ENCODE measurements at places on chromosomes 2 and 18.
A peak's percentile ranks its signal among the peaks of the same experiment; 100 is the strongest.

- DNase-seq, result peak; percentile 89
These were observed 100.5 kb upstream of the MEIS1 start for GRCh38 chr2:66334237-66335029.

DNA sequence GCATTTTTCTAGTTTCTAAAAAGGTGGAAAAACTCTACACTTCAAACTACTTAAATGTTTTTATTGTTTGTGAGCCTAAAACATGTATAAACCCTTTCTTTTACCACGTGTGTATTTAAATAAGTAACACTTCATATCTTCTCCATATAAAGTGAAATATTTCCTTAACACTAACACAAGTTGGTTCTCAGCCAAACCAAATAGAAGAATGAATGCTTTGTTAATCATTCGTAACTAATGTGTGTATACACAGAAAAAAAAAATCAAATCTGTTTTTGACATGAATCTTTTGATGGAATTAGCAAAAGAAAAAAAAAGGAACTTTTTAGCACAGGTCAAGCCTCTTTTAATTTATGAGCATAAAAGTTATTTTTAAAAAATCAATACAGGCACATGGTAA, 89.3 kb downstream of the EHBP1 start:
- DNase-seq, result no peak

GRCh38 chr2:162677476-162677875, 161.1 kb downstream of the KCNH7 start:
- no peak for DNase-seq

GRCh38 chr2:8115456-8115855, 566.4 kb upstream of the ID2 start:
- DNase-seq, result no peak

DNA sequence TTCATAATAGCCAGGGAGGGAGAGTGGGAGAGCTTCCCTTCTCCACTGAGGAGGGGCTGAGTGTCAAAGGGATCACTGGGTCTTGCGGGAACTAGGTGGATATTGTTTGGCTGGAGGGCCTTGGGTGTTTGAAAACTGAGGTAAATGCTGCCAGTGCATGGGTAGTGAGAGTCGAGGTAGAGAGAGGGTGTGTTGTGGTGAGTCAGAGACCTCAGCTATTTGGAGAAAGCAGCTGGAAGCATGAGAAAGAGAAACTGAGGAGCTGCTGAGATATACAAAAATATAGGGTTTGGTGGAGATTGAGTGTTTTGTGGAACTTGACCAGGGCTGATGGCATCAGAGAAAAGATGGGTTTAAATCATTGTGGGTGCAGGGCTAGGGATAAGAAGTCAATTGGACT, 127.0 kb upstream of the CCDC195 start:
- DNase-seq, result no peak

DNA sequence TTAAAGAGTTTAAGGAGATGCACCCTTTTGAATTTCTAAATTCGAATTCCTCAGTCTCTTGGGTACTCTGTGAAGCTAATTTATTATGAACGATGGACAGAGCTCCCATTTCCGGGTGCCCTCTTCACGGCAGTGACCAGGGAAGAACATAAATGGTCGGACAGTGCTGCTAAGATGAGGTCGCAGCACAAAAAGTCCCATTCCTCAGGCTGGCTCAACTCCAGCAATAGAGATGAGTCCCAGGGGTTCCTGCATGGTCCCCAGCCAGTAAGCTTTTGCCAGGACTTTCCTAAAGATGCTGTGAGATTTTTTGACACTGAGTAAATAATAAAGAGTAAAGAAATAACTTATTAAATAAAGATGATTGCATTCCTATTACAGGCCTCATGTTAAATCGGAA, 43.0 kb upstream of the STK39 start:
- DNase-seq, result no peak

DNA sequence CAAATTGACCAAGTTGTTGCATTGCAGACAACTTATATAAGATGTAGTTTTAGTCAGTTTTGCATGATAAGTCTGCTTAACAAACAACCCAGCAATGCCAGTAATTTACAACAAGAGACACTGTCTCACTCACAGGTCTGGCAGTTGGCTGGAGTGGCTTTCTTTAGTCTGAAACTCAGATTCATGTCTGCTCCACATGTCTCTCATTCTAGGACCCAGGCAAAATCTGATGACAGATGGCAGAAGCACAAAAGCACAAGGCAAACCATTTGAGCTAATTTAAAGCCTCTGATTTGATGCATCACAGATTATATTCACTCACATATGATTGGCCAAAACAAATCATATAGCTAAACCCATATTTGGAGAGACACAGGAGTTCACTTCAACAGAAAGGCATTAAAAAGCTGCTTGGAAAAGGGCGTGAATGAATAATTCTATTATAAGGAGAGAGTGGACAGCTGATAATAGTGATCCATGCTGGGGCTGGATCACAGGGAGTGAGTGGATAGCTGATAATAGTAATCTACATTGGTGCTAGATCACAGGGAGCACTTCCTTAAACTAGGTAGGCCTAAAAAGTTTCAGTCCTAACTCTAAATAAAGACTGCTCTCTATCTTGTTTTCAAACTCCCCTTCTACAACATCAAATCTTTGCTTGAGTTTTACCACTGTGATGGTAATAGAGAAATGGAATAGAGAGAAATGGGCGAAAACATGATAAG, 593.2 kb upstream of the ZNF804A start:
- DNase-seq, result no peak

DNA sequence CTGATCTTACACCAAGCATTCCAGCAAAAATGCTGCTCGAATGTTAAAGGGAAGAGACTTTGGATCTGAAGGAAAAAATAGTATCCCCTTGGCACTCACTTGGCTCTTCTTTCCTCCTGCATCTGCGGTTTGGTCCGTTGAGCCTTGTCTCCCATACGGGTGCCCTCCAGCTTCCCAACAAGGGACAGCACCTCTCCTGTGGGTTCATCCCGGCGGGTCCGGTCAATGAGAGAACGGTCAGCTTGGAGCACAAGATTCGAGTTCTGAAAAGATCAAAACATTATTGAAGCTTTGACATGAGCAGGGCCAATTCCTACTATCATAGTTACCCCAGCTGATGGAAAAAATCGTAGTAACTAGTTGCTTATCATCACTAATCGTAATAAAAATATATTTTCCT, 740 bp downstream of the SNRNP200 start:
- no peak for DNase-seq

DNA sequence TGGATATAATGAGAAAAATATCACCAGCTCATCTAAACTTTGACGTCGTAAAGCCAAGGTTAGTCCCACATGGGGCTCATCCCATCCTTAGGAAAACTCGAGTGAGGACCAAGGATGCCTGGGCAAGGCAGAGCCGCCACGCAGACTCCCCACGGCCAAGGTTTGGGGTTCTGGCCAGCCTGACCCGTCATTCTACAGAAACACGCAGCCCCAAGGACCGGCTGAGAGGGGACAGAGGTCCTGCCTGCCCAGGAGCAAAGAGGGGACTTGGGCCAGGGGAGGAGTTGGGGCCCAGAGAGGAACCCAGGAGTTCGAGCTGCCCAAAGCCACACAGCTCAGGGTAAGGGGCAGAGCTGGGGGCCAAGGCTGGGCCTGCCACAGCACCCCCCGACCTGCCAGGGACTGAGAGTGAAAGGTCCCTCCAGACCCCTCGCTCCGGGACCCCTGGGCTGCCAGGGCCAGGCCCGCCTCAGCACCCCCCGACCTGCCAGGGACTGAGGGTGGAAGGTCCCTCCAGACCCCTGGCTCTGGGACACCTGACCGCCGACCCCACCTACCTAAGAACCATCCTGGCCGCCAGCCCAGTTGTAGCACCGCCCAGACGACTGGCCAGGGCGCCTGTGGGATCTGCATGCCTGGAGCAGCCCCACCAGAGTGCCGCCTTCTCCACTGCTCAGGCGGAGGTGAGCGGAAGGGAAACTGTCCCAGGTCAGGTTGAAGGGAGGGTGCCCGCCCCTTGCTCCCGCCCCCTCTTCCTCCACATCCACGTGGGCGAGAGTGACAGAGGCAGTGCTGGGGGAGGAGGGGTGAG, at the start of gene PDCD1:
TSS of gene PDCD1 (minus strand) at position 689 of the 811 bp plus-strand sequence. CDS start at position 633, 56 bp downstream.
- peak; percentile 50 for DNase-seq

DNA sequence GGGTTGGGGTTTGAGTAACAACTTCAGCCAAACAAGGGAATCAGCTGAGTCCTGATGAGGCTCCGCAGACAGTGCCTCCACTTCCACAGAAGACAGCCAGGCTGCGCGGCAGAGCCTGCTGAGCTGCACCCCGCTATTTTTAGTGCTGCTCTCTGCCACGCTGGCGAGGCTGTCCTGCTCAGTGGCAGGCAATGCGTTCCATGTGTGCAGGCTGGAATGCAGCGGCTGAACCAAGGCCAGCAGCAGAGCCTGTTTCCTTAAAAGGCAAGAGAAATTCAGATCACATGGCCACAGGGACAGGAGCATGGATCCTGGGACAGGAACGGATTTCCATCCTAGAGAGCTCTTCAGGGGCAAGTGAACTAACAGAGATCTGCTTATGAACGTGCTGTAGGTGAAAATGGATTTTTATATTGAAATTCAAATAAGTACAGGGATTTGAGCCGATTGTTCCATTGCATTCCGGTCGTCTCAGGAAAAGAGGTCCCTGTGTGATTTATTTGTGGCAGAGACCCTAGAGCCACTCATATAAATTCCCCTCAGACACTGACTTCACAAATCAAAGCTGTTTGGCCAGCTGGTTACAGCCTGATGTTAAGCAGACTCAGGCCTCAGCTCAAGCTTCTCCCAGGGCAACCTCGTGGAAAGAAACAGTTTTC, 98.7 kb downstream of the COL6A3 start:
- DNase-seq, result peak; percentile 39

- DNase-seq, result no peak
These were observed 443.1 kb upstream of the ZEB2 start for GRCh38 chr2:144963031-144963430.

DNA sequence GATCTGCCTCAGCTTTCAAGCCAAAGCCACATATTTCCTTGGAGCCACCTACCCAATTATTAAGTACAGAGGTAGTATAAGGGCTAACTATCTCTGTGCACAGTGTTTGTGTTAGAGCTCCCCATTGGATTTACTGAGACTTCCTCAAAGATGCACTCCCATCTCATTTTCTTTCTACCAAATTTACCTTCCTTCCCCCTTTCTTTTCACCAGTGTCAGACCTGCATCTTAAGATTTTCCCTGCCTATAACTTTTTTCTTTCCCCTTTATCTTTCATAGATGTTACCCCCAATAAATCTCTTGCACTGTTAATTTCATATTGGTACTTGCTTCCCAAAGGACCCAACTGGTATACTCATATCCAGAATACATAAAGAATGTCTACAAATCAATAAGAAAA, 5.9 kb upstream of the REL start:
- DNase-seq, result no peak

DNA sequence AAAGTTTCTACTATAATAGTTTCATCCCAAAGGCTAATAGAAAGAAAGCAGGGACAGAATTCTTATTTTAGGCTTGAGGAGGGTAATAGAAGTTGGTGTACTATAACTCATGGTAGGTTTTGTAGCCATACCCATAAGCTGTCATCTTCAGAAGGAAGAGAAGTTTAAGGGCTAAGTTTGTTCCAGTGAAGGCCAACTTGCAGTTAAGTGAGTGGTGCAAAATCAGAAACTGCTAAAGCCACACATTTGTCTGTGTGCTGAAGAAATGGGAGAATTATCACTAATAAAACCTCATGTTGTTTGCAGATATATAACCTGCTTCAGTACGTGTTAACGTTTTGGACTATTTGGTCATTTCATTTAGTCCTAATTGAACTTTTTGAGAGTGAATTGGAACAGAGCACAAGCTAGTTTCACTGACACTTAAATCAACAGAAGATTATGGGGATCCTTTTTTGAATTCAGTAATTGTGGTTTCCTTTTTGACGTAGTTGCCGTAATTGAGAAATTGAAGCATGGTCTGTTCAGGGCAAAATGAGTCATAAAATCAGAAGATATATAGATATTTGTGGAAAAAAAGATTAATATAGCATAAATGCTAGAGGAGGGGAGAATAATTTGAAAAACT, 69.1 kb downstream of the PHLPP1 start:
- DNase-seq, result no peak

DNA sequence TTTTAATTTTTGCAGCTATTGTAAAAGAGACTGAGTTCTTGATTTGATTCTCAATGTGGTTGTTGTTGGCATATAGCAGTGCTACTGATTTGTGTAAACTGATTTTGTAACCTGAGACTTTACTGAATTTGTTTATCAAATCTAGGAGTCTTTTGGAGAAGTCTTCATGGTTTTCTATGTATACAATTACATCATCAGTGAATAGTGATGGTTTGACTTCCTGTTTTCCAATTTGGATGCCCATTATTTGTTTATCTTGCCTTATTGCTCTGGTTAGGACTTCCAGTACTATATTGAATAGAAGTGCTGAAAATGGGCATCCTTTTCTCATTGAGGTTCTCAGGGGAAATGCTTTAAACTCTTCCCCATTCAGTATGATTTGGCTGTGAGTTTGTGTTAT, 99.7 kb downstream of the GULP1 start:
- no peak for DNase-seq

- no peak for DNase-seq
These were observed 93.9 kb downstream of the TTC32 start for GRCh38 chr2:19807866-19808265.

- no peak for DNase-seq
These were observed 96.1 kb downstream of the HDAC4 start for GRCh38 chr2:239304533-239305221.

DNA sequence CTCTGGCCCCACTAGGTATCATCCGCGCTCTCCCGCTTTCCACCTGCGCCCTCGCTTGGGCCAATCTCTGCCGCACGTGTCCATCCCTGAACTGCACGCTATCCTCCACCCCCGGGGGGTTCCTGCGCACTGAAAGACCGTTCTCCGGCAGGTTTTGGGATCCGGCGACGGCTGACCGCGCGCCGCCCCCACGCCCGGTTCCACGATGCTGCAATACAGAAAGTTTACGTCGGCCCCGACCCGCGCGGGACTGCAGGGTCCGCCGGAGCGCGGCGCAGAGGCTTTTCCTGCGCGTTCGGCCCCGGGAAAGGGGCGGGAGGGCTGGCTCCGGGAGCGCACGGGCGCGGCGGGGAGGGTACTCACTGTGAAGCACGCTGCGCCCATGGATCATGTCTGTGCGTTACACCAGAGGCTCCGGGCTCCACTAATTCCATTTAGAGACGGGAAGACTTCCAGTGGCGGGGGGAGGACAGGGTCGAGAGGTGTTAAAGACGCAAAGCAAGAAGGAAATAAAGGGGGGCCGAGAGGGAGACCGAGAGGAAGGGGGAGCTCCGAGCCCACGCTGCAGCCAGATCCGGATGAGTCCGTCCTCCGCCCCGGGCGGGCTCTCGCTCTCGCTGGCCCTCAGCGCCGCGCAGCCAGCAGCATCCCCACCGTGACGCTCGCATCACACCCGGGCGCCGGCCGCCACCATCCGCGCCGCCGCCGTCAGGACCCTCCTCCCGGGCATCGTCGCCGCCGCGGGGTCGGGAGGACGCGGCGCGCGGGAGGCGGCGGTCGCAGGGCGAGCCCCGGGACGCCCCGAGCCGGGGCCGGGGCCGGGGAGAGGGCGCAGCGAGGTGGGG, 664 bp downstream of the NETO1 start:
- DNase-seq, result no peak
